ENCODE measurements at places on chromosomes 4 and X.

- no peak for DNase-seq
These were observed 415.8 kb upstream of the GRID2 start for GRCh38 chr4:91887926-91888325.

GRCh38 chr4:37885496-37885895 is 5.4 kb upstream of the TBC1D1 start:
- no peak for DNase-seq

DNA sequence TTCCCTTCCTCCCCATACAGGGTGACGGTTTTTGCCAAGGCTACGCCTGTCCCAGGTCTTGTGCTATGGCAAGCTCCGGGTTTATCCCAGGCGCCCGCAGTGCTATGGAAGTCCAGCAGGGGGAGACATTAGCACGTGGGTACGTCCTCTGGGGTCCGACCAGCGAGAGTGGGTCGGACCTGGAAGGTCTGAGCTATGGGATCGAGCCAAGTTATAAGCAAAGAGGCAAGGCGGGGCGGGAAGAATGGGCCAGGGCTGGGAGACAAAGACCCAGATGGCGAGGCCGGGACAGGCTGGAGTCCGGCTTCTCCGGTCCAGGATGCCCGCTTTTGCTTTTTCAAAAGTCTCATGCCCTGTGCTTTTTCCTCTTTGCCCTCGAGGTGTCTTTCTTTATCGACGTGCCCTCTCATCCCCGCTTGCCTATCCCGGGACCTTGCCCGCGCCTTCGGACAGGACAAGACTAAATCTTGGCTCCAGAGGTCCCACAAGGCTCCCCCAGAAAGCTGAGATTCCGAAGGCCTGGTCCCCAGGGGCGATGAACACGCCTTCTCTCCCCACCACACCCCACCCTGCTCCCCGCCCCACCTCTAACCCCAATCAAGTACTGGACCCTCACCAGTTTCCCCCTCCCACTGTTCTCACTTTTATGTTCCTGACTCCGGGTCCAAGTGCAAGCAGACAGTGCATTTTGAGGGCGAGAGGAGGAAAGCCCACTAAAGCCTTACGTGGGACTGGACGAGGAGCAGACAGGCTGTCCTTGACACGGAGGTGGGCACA is 785 bp upstream of the EFNB1 start:
- peak; percentile 77 for DNase-seq

DNA sequence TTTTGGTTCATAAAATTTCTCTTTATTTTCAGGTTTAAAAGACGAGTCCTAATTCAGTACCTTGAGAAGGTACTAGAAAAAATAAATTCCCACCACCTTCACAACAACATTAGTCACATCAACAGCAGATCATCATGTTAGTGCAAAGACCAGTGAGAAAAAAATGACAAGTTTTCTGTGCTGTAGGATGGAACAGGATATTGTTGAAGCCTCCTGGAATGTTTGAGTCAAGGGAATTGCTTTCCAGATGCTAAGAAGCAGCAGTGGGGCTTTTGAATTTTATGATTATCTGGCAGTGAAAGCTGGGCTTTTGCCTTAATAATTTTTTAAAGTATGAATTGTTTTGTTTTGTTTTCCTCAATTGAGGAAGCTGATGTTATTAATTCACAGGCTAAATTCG is 61.0 kb downstream of the INTS6L start:
- DNase-seq, result no peak

DNA sequence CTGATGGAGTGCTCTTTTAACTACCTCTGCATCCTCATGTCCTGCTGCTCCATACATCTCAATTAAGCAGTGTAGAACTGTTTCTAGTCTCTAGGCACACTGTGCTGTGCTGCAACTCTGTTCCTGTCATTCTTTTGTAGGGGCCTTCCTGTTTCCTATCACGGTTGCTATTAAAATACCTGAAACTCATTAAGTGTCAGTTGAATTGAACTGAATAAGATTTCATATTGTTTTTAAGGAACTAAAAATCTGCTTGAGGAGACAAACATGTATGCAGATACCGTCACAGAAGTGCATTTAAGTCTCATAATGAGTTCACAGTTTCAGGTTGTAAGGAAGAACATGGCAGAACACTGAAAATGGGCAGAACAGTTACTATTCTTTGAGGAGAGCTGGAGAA is 170.1 kb downstream of the LARP7 start:
- DNase-seq, result no peak

- no peak for DNase-seq
These were observed 125.3 kb downstream of the SOWAHB start for GRCh38 chr4:76772498-76773106.

DNA sequence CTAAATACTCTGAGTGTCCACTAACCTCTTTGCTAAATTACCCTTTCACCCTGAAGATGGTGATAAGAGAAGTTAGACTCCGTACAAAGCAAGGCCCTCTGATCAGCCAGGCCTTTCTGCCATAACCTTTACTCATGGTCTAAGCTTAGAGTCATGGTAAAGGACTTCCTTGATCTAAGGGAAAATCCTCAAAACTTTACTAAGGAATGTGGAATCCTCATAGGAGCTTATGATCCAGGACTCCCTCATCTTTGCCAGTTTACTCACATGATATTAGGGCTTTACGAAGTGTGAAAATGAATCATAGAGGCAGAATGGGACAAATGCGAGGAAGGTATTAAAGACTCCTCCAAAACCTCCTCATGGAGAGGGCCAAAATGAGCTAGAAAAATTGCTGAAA is 7.9 kb upstream of the FAM13A start:
- DNase-seq, result no peak
